Inflammatory macrophage treated with lipopolysaccharide for 4 hours (primary cell): ENCODE measurements at places on chromosomes 11 and 22.
A peak's percentile ranks its signal among the peaks of the same experiment; 100 is the strongest.

GRCh38 chr11:132640952-132641351 lies 891.3 kb downstream of the OPCML start:
- no peak for DNase-seq

- DNase-seq = peak; percentile 6
Measured at GRCh38 chr11:111937844-111938243, 701 bp downstream of the DIXDC1 start.

DNA sequence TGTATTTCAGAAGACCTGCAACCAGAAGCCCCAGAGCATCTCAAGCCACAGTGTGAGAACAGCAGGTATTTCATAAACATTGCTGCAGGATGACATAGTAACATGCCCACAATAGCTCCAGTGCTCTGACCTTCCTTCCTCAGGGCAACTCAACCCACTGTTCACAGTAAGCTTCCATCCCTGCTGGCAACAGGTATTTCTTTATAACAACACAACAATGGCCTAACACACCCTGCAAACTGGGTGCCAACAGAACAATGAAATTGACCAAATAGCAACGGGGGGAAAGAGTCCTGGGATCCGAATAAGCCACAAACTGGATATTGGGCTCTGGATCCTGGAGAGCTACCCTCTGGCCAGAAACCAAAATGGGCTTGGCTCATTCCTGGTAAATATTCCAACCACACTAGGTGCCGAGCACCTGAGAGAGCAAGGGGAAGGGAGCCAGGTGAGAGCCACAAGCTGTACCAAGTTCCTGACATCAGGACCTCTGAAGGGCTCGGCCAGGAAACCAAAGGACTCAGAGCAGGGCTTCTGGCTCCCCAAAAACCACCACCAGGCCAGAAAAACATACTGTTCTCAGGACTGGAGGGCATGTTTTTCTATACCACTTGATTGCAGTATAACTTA lies 99.5 kb downstream of the MICAL3 start:
- no peak for DNase-seq

DNA sequence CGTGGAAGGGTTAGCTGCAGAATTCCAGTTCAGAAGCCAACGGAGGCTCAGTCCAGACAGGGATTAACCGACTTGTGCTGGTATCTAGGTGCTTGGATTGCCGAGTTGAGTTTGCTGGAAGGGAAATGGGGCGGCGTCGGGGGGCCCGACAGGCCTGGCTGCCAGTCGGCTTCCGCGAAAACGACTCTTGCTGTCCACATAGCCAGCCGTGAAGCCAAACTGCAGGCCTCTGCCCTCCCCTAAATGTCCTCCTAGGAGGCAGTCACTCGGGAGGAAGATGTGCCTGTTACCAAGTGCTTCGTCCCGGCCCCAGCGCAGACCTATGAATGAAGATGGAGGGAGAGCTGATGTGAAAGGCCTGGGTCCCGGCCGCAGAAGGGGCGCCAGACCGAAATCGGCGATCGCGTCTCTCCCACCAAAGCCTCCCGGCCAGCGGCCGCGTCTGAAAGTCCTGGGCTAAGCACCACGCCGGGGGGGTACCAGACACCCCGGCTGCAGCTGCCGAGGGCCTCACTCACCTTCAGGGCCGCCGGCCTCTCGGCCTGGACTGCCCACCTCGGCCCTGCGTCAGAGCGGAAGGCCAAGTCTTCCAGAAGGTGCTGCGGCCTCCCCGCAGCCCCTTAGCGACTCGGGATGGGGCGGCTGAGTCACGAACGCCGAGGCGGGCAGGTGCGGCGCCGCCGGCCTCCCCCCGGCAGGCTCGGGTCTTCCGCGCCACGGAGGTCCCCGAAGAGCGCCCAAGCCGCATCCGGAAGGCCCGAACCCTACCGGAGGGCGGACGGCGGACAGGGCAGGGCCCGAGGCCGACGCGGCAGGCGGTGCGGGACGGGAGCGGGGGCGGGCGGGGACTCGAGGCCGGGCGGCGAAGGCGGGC lies 7.5 kb downstream of the DPAGT1 start:
- peak; percentile 30 for DNase-seq

DNA sequence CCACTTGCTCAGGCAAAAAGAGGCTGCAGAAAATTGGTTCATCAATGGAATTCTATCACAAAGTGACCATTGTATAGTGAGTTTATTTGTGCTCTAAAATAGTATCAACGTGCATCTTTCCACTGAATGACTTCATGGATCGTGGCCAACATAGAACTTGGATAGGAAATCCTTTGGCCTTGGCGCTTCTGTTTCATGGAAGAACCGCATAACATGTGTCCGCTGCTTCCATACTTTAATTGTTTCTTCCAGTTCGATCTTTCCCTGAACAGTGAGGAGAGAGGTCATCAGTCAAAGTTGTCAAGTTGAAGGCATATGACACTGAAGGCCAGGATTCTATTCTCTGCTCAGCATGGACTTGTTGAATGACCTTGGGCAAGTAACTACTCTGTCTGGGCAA lies 4.5 kb downstream of the NDUFA6 start:
- DNase-seq = no peak

DNA sequence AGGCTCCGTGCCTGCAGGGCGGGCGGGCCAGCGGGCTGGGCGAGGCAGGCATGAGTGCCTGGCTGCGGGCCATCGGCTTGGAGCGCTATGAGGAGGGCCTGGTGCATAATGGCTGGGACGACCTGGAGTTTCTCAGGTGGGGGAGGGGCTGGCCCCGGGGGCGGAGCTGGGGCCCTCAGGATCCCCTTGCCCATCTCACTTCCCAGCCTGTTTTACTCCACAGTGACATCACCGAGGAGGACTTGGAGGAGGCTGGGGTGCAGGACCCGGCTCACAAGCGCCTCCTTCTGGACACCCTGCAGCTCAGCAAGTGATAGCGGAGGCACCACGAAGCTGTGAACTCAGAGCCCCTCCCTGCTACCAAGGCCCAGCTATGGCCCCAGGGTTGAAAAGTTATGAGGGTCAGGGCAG lies 5.9 kb downstream of the PHOX2A start:
- DNase-seq = peak; percentile 61

GRCh38 chr11:119726150-119726553 lies 2.8 kb downstream of the NECTIN1 start:
- DNase-seq = no peak

GRCh38 chr11:75344186-75344585 lies 7.3 kb downstream of the ARRB1 start:
- DNase-seq = no peak

- no peak for DNase-seq
Measured at GRCh38 chr11:91749251-91749650, 475.4 kb upstream of the FAT3 start.

DNA sequence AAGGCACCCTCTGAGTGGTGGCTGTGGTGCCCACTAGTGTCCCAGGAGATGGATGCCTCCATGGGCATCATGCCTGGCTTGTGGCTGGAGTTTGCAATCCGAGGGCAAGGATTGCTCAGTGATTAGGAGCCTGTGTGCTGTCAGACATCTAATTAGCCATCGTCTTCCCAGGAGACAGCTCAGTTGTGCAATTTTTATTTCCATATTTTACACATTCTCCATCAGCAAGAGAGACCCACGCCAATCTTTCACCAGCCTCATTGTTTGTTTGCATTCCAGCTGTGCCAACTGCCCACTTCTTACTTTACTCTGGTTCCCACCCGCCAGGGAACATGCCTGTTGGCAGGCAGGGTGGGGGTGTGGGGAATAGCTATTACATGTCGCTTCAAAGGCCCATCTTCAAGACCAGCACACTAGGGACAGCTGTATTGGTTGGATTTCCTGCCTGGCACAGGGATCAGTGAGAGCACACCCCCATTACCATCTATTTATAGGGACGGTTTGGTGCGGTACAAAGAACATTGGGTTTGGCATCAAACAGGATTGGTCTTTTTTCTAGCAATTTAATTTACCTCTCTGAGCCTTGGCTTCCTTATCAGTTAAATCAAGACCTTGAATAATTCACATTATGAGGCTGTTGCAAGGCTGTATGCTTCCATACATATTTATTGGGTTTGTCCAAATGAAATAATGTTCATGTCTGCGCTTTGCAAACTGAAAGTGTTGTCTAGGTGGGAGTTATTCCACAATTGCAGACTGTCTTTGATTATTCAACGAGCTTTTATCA lies 80.7 kb upstream of the NAV2 start:
- DNase-seq = no peak

DNA sequence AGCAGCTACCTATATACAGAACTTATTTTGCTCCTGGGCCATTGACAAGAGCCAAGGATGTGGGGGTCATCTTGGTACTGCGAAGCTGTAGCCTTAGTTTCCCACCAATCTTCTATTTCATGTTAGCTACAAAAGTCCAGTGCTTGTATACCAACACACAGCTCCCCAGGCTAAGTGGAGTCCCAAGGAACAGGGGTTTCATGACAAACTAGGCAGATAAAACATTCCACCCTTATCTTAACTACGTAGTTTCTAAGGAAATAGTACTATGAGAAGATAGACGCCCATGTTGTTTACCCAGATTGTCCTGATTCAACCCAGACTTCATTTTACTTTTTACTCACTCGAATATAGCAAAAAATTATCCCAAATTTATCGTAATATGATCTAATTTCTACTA lies 218.5 kb downstream of the DYNC2H1 start:
- DNase-seq = no peak

DNA sequence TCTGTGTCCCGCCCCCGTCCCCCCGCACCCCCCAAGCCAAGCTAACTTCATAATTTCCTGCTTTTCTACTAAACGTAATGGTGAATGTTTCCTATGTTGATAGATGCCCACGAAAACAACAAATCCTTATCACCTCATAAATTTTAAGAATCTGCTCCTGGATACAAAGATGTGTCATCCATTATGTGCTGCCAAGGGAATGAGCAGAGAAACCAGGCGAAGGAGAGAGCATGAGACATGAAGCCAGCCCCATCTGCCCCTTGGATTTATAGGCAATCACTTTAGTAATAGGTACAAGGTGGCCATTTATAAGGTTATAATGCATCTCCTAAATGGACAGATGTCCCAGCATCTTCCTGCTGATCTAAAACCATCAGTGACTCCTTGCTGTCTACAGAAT lies 30.3 kb downstream of the LAYN start:
- no peak for DNase-seq

DNA sequence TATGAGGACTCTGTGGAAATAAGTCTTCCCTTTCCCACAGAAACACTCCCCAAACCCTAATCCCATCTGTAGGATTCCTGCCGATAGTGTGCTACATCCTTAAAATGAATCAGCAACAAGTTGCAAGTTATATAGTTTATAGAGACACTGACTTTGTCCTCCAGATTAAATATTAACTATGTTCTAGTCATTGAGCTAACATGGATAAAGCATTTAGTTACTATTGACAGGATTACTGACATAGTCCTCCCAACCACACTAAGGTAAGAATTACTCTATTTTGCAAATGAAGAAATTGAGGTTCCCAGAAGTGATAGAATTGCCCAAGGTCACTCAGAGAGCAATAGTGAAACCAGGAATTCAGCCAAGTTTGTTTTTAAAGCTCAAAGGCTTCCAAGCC lies 1.9 kb downstream of the OR52M1 start:
- DNase-seq = no peak

DNA sequence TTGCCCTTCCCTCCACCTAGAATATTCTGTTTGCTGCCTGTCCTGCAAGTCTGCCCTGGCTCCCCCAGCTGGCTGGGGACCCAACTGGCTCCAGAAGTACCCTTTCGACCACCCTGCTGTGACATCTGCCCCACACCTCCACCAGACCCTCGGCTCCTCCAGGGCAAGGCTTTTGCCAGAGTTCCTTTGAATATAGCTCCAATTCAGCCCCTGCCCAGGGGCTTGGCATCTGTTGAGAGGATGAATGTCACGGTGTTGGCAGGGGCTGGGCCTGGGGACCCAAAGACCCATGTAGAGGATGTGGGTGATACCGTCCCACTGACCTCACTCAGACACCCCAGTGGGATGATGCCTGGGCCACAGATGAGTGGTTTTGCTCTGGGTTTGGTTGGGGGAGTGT lies 4.0 kb downstream of the NLRP6 start:
- DNase-seq = no peak

DNA sequence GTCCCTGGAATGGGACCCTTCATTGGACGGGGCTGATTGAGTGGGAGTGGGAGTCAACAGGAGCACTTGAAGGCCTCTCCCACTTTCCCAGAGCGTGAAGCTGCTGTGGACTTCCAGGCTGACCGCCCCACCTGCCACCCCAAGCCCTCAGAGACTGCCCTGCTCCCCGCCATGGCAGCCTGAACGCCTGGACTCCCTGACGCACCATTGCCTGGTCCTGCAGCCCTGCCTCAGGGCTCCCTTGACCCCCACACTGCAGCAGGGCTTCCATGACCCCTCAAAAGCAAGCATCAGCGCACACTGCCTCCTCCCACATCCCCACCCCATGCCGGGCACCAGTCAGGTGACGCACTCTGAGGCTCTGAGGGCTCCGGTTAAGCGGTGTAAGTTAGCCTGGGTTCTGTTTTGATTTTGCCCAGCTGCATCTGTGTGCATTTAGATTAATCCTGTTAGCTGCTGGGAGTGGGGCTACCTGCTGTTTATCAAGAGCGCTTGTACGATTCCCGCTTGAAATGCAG lies 39.4 kb downstream of the TRIM29 start:
- DNase-seq = no peak

DNA sequence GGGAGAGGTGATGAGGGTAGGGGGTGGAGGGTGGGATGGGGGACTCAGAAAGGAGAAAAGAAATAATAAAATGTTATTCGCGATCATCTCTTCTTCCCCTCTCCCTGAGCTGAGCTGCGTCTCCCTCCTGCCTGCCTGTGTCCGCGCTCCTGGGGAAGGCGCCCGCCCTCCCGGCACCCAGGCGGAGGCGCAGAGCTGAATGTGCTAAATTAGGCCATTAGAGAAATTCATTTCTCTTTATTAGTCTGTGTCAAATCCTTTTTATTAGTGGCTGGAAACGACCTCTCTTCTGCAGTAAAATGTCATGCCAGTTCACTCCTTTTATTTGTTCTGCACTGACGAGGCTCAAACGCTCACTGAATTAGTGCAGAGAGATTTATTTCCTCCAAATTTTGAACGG lies 116.1 kb downstream of the FEZ1 start:
- DNase-seq = no peak

GRCh38 chr11:111069066-111069465 lies 176.5 kb upstream of the POU2AF2 start:
- DNase-seq = peak; percentile 79

DNA sequence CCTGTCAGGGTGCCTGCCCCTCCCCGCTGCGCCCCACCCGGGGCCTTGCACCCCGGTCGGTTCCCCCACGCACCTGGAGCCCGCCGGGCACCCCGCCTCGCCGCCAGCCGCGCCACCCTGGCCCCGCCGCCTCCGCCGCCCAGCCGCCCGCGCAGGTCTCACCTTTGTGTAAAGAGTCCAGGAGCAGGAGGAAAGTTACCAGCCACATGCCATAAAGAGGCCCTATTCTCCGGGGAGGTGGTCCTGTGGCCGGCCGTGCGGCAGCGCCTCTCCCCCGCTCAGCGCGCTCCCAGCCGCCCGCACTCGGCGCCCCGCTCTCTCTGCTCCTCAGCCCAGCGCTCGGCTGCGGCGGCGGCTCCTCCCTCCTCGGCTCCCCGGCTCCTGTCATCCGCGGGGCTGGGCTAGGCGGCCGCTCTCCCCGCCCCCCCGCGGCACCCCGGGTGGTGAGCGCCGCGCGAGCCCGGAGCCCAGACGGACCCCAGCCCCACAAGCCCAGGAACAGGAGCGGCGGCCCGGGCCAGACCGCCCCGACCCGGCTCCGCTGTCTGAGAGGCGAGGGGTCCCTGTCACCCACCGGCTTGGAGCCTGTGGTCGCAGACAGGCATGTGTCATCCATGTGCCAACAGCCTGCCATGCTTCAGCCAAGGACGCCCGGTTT lies at the start of gene DSCAML1:
Gene DSCAML1 (minus strand): TSS at position 345 of the 658 bp plus-strand sequence. CDS start 137 bp downstream, at position 208.
- no peak for DNase-seq

- DNase-seq = no peak
Measured at GRCh38 chr22:39658367-39658766, 87.8 kb downstream of the CACNA1I start.

- no peak for DNase-seq
Measured at GRCh38 chr22:39291523-39291922, 27.9 kb downstream of the RPL3 start.

- no peak for DNase-seq
Measured at GRCh38 chr11:26944866-26945664, 48.8 kb upstream of the FIBIN start.
